ENCODE measurements at places on chromosomes 11 and 22. TPM values are rescaled to one million over a fixed set of nuclear protein-coding genes. Genes with fewer than 3 reads are reported as not detected.

The BATF2 gene
- total RNA-seq = 2.0 TPM

DNA sequence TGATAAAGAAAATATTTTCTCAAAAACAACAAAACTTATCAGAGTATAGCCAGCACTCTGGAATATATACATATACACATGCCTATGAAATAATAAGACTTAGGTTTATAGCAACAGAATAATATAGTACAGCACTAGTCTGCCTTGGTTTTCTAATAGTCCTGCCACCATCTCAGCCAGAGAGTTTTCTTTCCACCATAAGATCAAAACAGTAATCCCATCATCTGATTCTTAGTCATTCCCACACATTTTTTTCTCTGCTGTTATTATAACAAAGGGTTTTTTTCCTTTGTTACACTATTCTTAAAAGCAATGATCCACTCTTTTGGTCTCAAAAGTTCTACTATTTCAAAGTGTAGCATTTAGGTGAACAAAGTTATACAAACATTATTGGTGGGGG, 15.1 kb downstream of the MTMR2 start:
- DNase-seq = no peak

The MMP8 gene
- not detected for total RNA-seq

The BTBD18 gene
- total RNA-seq = not detected

DNA sequence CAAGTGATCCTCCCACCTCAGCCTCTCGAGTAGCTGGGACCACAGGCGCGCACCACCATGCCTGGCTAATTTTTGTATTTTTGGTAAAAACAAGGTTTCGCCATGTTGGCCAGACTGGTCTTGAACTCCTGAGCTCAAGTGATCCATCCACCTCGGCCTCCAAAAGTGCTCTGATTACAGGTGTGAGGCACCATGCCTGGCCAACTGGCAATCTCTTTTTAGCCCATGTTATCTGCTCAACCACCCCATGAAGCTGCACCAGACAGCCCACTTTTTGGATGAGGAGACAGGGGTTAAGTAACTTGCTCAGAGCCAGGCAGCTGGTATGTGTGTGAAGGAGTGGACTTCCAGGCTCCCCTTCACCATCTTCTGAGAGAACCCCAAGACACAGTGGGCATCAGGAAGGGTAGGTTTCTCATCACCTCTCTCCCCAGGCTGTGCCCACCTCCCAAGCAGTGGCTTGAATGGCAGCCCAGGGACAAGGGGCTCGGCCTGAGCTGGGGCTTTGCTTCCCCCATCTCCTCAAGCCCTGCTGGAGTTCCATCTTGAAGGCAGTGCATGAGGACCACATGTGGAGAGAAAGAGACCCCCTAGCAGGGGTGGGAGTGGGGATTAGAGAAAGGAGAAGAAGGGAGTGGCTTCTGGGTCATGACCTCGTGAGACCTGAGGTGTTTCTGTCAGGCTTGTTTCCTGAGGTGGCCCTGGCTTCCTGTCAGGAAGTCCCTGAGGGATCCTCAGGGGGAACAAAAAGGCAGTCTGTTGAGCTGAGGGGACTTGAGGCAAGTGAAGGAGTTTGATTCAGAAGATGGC, 87.5 kb upstream of the PARVA start:
- DNase-seq = no peak
